ENCODE measurements at places on chromosomes 7 and 10.

DNA sequence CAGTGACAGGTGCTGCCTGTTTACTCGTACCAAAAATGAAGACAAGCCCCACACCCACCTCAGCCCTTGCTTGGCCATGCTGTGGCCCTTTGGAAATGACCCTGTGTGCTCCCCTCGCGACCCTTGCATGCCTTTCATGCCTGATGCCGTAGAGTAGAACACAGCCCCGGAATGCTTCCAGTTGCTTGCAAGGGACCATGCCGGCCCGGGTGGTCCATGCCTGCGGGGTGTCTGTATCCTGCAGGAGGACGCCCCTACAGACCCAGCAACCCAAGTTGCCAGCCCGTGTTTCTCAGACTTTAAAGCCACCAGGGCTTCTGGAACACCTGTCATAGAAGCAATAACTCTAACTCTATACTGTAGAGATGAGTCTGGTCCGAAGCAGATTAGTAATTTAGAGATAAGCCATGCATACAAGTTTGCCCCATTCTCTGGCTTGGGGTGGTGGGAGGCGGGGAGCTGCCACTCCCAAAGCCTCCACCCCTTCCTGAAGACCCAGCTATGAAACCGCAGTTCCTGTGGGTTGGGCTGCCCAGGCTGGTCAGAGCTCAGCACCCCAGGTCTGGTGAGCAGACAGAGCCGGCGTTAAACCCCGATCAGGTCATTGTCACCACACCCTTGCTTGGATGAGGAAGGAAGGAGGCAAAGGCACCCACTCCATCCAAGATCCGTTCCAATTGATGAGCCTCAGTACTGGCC, 143.5 kb downstream of the ADCY1 start:
- DNase-seq, result no peak

GRCh38 chr10:48506147-48506917, 98.5 kb downstream of the ARHGAP22 start:
- peak; percentile 59 for DNase-seq

DNA sequence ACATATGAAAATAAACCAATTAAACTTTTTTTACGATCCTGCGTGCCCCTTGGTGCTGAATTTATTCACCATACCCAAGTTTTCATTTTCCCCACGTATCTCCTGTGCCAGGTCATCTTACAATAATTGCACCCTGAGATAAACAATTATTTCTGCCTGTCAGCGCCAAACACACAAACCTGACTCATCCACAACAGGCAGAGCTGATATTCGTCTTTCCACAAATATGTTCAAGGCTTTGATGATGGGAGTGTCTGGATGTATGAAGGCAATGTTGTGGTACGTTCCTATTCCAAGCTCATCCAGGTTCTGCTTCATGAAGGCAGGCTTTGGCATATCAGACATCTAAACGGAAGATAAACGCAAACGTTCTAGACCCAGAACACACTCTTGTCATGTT, 45.8 kb upstream of the RHEB start:
- no peak for DNase-seq

DNA sequence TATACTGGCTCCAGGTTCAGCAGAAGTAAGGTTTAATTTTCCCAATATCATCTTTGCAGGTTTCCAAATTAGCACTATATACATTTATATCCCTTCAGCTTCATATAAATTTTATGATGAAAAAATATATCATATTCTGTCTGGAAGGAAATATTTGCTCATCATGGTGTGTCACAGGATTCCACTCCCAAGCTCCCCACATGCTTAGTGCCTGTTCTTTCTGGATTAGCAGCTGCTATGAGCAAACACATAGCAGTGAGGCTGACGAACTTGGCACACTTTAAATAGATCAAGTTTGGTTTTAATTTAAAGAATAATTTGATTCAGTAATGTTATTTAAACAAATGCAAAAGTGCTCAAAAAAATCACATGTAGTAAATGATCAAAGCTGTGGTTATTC, 251.9 kb downstream of the AGMO start:
- DNase-seq, result no peak

DNA sequence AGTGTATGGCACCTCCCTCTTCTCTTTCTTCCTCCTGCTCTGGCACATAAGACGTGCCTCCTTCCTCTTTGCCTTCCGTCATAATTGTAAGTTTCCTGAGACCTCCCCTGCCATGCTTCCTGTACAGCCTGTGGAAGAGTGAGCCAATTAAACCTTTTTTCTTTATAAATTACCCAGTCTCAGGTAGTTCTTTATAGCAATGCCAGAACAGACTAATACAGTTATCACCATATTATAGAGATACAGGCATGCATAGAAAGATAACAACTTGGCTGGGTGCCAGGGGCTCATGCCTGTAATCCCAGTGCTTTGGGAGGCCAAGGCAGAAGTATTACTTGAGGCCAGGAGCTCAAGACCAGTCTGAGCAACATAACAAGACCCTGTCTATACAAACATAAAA, 53.2 kb downstream of the GCC1 start:
- DNase-seq, result no peak

DNA sequence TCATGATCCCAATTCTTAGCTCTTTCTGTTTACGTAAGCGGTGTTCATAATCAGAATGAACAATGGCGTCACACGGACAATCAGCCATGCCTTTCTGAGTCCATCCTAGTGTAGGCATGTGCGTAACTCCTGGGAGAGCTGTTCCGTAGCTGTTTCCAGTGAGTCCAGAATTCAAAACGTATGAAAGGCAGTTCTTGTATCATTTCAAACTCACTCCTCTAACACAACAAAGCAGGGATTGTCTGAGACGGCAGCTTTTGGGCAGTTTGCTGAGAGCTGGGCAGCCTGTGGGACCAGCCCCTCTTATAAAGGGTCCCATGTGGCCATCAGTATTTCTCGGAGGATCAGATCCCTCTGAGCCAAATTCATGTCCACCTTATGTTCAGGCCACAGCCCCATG, 43.4 kb downstream of the PSPH start:
- no peak for DNase-seq

- DNase-seq, result no peak
These were observed 162.7 kb downstream of the DGKB start for GRCh38 chr7:14739841-14740185.

DNA sequence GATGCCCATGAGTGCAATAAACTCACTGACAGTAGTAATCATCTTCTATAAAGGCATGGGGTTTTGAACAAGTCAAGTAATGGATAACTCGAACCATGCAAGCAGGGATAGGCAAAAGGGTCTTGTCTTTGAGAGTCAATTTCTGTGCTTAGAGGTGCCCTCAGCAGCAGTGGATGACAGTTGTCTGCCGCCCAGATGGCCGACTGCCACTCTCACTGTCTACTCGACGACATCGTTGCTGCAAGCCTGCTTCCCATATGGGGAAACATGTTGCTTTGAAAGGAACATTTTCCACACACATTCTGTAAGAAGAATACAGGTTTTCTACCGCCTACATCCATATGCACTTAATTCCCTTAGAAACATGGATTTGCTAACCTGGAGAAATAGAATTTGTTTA, 236.3 kb upstream of the DKK1 start:
- DNase-seq, result no peak

DNA sequence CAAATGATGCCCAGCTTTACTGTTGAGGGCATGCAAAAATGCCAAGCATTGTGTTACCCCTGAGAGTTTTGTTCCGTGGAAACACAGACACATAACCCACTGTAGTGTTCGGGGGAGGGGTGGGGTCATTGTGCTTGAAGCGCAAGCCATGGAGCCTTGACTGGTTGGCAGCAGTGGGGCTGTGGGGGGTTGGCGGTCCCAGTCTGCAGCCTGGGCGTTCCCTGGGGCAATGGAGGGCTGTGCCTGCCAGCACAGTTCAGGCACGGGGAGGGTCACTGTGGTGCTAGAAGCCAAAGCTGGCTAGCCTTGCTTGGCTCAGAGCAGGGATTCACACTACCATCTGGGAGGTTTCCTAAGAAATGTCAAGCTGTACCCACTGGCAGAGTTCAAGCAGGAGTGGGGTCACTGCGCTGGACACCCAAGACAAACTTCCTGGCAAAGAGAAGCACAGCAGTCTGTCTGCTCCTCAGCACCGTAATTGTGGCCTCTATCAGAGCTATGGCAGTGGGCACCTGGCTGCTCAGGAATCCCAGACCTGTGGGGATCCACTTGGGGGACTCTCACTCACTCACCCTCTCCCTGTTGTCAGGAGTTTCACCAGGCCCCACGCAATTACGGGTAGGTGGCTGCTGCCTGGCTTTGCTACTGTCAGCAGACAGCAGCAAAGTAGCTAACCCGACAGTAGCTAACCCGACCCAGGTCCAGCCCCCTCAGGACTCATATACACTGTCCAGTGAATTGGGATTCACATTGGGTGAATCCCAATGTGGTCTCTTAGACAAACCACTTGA, 292.4 kb downstream of the ZWINT start:
- DNase-seq, result no peak

DNA sequence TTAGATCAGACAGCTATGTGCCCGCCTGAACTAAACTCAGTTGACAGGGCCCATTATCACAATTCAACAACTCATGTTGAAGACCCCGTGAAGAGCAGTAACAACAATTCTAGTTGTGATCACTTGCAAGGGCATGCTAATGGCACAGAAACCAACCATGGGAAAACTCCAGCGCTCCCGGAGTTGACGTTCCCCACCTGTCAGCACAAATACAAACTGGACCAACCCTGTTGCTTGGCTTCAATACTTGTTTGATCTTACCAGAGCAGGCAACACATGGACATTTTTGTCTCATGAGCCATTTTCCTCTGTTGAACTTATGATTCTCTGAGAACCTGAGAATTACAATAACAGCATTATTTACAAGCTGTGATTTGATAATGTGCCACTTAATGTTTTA, 119.0 kb upstream of the LANCL2 start:
- DNase-seq, result no peak
